ENCODE measurements at places on chromosomes 12 and 14.

DNA sequence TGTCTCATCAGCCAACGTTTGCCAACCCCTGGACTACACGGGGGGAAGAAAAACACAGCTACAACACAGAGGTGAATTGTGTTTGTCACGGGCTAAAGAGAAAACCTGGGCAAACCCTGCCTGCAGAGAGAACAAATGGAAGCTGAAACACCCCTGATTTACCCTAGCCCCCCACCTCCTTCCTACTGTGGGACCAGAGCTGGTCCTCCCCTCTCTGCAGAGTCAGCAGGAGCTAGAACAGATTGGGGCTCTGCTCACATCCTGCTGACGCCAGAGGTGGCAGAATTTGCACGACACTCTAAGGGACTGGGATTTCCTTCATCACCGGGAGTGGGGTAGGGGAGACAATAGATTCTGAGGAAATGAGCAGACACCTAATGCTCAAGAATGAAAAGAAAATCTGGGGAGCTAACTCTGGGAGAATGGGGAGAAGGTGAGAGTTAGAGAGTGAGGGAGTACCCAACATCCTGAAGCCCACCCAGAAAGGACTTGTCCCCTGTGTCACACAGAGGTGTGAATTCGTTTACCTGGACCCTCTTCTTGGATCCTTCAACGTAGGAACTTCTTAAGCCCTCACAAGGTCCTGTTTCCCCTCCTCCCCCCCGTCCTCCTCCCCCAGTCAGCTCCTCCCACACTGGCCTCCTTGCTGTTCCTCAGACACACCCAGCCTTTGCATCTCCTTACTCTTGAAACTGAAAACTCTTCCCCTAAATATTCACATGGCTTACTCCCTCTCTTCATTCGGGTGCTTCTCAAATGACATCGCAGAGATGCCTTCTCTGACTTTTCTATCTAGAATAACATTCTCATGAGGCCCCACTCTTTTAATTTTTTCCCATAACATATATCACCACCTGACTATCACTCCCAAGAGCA lies 26.2 kb upstream of the CDKN3 start:
- DNase-seq: no peak

DNA sequence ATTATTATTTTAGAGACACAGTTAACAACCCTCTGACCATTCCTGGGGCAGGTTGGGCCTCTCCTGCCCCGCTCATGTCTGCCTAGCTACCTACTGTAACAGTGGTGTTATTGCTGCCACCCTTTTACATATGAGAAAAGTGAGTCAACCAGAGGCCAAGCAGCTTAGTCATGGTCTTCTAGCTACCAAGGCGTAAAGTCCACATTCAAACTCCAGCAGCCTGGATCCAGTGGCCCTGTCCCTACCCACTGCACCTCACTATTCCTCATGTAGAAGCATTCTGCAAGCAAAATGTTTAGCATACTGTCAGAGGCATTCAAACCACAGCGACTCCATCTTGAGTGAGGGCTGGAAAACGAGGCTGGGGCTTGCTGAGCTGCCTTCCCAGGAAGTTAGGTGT lies 95.8 kb downstream of the SLC15A4 start:
- no peak for DNase-seq

- no peak for DNase-seq
Observed at GRCh38 chr12:89695830-89696229, 12.8 kb downstream of the ATP2B1 start.

- DNase-seq: no peak
Observed at GRCh38 chr14:90985601-90986242, 74.7 kb downstream of the RPS6KA5 start.

DNA sequence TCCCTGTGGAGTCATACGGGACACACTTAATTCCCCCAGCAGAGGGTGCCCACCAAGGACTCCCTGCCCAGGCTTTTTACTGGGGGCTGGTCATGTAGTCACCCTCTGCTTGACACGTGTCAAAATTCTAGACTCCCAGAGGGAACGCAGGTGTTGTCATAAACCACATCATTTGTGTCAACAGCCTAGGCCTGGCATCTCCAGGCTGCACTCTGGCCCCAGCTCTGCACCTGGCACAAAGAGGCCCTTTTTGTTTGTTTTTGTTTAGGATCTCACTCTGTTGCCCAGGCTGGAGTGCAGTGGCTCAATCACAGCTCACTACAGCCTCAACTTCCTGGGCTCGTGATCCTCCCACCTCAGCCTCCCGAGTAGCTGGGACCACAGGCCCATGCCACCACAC lies 21.1 kb downstream of the BRI3BP start:
- no peak for DNase-seq

GRCh38 chr12:87671757-87672156 lies 357.4 kb downstream of the C12orf50 start:
- no peak for DNase-seq

DNA sequence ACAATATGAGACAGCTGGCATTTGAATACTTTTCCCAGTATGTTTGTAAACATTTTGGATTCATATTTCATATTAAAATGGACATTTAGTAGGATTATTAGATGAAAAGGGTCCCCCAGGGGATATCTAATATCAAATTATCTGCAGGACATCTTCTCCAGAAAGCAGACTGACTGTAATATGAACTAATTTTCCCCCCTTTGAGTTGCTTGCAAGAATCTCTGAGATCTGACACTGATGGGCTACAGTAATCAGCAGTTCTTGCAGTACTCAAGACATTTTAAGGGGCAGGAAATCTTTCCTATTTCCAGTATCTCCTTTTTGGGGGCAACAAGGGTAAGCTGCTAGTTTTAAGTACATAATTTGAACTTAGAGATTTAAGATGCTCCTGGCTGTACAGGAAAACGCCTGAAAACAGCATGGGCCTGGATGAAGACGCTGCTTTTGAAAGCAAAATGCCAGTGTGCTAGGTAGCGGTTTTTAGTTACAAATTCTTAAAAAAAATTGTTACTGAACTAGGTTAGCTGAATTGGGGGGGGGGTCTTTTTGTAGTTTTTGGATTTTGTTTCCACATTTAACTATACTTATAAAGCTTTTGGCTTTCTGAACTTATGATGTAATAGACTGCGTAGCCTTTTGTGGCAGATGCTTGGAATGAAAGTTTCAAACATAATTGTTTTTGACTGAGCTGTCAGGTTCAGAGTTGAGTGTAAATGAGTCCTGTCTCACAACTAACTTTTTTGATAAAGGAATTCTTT lies 2.2 kb downstream of the FRMD6 start:
- DNase-seq: no peak

- DNase-seq: no peak
Observed at GRCh38 chr12:15220451-15220850, 766 bp downstream of the RERG start.

- DNase-seq: peak; percentile 27
Observed at GRCh38 chr14:35534873-35535482, 1.0 kb downstream of the INSM2 start.

GRCh38 chr12:14186193-14186502 lies 179.3 kb upstream of the ATF7IP start:
- no peak for DNase-seq

DNA sequence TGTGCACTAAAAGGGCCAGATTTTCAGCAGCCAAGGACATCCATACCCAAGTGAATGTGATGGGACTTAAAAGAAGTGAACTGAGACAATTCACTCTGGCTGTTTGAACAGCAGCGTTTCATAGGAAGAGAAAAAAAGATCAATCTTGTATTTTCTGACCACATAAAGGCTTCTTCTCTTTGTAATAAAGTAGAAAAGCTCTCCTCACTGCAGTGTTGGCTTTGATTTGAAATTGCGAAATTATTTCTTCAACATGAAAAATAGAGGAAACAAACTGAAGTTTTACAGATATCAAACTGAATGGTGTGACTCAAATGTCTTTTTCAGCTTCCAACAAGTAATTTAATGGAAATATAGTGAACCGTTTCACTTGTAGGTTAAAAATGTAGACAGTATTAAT lies 11.3 kb upstream of the KCNMB4 start:
- no peak for DNase-seq

DNA sequence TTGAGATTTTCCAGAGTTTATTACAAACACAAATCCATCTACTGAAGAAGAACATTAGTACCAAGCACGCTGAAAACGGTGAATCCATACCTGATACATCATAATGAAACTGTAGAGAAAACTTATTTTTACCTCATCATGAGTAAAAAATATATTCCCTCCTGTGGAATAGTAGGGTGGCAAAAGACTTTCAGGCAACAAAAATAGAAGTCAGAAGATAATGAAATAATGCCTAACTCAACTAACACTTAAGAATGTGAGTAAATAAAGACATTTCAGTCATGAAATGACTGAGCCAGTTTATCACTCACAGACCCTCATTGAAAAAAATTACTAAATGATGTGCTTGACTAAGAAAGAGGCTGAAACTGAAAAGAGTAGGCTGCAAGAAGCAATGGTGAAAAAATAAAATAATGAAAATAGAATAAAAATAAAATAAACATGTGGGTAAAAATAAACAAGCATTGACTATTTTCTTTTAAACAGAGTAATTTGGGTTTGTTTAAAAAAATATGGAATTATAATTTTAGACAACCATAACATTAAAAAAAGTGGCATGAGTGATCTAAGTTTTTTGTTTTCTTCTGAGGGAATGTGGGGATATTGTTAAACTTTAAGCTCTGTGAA lies 148.6 kb downstream of the ASCL1 start:
- DNase-seq: no peak

DNA sequence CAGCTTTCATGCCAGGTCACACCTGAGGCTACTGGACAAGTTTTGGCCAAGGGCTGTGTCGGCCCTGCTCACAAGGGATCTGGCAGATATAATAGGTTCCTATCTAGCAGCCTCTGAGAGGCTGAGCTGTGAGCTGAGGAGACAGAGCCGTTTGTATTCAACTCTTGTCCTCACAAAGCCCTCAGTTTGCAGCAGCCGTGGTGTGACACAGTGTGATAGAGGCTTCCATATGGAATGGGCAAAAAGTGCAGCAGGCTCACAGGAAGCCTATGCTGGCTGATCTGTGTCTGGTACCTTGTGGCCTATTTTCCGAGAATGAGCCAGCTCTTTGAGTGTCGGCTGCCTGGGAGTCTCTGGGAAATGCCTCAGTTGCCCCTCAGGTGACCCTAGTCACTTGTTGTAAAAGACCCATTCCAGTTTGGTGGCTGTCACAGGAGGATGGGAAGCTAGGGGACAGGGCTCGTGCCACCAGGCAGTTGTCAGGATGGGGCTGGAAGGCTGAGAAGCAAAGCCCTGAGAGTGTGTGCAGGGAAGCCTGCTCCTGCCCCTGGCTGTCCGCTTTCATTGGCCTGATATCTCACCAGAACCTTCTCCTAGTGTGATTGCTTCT lies 16.1 kb downstream of the VRTN start:
- no peak for DNase-seq

DNA sequence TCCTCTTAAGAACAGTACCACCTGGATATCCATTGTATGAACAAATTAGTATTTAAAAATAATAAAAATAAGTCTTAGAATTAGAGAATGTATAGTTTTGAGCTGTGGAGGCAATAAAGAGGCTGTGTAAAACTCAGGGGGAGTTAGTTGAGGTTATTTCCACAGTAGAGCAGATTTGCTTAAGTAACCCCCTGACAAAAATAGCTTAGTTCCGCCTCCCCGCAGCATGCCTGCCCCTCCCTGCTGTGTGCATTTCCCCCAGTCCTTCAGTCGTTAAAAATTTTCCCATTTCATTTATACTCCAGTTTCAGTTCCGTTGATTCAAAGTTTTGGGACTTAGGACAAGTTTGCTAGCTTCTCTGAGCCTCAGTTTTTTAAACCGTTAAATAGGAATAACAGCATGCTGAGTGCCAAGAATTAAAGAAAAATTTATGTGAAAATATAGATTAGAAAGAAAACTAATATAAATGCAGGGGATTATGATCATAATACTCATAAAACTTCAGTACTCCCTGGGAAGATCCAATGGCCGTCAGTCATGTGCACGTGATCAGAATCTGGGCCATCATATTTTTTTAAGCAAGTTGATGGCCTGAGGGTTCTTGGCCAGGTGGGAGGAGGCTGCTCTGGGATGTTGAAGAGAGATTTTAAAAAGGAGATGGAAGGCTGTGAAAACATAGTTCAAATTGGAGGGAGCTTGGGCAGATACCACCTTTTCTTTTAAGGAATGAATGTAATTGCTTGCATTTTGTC lies 14.5 kb upstream of the SLC38A2 start:
- DNase-seq: no peak

DNA sequence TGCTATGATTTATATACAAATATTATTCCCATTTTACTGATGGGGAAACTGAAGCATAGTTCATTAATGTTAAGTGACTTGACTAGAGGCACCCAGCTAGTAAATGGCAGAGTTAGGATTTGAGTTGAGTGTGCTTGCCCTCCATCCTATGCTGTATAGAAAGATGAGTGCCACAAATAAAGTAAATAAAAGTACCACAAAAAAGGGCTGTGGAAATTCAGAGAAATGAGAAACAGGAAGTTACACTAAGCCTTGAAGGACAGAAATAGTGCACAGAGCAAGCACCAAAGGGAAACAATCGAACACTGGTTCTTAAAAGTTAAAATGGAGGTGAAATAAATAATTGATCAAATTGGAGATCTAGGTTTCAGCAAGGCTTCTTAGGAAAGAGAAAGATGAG lies 9.2 kb upstream of the ABCD2 start:
- DNase-seq: no peak

DNA sequence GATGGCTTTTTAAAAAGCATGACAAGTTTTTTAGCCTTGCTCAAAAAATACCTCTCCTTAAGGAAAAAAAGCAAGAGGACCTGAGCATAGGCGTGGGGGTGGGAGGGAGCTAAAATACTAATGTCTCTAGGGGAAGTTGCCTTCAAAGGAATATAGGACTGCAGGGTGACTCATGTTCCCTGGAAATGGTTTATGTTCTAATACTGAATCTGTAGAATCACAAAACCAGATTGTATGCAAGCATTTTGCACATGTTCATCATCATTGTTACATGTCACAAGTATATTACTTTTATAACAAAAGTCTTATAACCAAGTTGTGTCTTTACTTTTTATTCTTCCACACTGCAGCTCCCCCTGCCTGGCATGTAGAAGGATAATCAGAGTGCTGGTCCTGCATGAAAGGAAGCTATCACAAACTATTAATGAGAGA lies 36.6 kb downstream of the GPR135 start:
- DNase-seq: no peak

DNA sequence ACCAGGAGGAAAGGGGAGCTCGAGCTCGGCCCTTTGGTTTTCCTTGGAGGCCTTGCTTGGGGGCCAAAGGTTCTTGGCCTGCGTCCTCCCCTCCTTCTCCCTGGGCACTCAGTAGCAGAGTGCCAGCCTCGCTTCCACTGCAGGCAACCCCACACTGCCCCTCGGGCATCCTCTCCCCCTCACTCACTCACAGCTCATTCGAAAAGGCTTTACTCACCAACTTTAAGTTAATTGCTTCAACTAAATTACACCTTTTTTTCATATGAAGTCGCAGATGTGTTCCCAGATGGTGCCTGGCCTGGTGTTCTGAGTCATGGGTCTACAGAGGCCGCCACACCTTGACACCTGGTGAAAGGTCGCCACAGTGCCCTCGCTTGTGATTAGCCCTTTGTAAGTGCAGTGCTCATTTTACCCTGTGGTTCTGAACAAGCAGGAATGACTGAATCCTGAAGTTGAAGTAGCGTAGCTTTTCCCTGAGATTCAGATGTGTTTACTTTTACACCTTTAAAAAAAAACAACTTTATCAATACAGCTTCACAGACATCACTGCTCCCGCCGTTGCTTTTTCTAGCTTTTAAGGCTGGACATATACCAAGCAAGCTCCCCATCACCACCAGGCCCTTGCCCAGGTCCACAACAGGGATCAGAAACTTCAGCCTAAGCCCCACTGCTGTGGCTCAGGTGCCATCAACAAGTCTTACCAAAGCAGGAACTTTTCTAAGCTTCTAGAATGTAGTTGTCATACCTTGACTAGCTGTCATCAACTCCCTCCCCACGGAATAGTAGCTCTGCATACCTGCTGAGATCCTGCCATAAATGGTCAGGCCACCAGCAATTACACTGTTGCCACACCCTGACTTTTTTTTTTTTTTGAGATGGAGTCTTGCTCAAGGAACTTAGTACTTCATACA lies 20.3 kb upstream of the ADIPOR2 start:
- DNase-seq: no peak

Measured in activated T-cell treated with anti-CD3 and anti-CD28 coated beads for 4 hours (primary cell).